ENCODE measurements at places on chromosomes 12 and 14.

GRCh38 chr12:42767326-42767954 lies 177.9 kb upstream of the PRICKLE1 start:
- no peak for DNase-seq

DNA sequence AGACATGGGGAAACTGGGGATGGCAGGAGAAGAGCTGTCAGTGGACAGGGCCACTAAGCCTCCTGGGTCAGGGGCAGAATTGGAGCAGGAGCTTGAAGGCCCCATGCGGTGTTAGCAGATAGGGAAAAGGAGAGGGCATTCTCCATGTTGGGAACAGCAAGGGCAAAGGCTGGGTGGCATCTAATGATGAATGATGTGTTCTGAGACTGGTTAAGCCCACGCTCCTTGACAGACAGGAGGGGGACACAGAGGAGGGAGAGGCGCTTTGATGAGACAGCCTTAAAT lies 63.0 kb downstream of the CLMN start:
- DNase-seq, result no peak

GRCh38 chr14:73785834-73786635 lies 65.6 kb upstream of the PTGR2 start:
- no peak for DNase-seq

GRCh38 chr14:42869681-42870080 lies 1263.0 kb downstream of the LRFN5 start:
- no peak for DNase-seq

DNA sequence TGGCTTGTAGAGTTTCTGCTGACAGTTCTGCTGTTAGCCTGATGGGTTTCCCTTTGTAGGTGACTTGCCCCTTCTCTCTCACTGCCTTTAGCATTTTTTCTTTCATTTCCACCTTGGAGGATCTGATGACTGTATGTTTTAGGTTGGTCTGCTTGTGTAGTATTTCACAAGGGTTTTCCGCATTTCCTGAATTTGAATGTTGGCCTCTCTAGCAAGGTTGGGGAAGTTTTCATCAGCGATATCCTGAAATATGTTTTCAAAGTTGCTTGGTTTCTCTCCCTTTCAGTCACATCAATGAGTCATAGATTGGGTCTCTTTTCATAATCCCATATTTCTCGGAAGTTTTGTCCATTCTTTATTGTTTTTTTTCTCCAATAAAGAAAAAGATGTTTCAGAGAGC lies 11.4 kb downstream of the NOPCHAP1 start:
- no peak for DNase-seq

- DNase-seq, result no peak
Observed at GRCh38 chr12:79534029-79534867, 156.5 kb downstream of the PAWR start.

- DNase-seq, result no peak
Observed at GRCh38 chr14:75959031-75959430, 22.8 kb downstream of the TGFB3 start.

GRCh38 chr14:103179094-103179493 lies 55.8 kb downstream of the TNFAIP2 start:
- DNase-seq, result no peak

- no peak for DNase-seq
Observed at GRCh38 chr12:7935590-7936581, at the start of gene SLC2A3. Gene SLC2A3, minus strand, starts transcription at chr12:7936187. Its CDS starts 153 bp downstream, at chr12:7936034.

GRCh38 chr14:99143126-99143525 lies 128.9 kb downstream of the BCL11B start:
- DNase-seq, result no peak

GRCh38 chr12:75725521-75726111 lies 214.2 kb upstream of the KRR1 start:
- no peak for DNase-seq

DNA sequence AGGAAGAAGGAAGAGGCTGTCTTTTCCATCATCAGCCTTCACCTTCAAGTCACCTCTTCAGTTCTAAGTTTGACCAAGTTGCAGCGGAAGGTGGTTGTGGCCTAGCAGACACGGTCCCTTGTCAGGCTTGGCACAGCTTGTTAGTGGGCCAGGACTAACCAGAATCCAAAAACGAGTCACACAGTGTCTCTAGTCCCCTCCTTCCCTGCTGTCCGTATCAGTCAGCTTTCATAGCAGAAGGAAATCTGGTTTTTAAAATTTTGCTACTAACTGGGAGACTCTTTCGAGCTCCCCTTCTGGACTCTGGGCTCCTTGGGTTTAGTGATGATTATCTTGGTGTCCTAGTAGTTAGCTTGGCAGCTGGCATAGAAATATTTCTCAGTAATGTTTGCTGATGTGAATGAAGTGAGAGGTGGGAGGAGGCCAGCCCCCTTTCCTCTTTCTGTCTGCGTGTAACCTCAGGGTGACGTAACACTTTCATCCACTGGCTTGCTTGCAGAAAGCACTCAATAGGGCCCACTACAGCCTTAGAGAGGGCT lies 3.8 kb downstream of the ETV6 start:
- DNase-seq, result no peak

GRCh38 chr12:113684908-113685782 lies 213.5 kb upstream of the LHX5 start:
- no peak for DNase-seq

DNA sequence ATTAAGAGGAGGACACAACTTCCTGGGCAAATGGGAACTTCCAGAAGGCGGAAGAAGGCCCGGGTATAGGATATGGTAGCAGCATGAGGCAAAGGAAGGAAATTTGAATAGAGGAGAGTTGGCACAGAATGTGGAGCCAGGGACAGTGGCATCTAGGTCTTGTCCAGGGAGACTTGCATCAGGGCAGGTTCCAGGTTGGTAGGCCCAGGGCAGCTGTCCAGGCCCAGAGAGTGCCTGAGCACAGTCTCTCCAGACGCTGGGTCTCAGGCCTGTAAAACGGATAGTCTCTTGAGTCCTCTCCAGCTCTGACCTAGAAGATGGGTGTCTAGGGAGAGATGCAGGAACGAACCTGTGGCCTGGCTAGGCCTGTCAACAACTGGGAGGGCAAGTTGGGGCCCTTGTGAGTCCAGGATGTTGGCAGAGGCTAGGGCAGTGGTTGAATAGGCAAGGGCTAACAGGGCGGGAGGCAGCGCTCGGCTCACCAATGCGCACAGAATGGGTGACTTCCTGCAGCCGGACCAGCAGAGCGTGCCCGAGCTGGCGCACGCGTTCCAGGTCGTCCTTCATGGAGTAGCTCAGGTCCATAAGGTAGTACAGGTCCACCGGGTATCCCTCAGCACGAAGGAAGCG lies 9.9 kb downstream of the ITGB7 start:
- no peak for DNase-seq

GRCh38 chr12:45468751-45469615 lies 253.1 kb downstream of the ANO6 start:
- DNase-seq, result no peak

GRCh38 chr12:110200124-110200417 lies 75.9 kb downstream of the IFT81 start:
- DNase-seq, result no peak

GRCh38 chr12:7091171-7091570 lies 1.1 kb downstream of the C1R start:
- DNase-seq, result no peak

DNA sequence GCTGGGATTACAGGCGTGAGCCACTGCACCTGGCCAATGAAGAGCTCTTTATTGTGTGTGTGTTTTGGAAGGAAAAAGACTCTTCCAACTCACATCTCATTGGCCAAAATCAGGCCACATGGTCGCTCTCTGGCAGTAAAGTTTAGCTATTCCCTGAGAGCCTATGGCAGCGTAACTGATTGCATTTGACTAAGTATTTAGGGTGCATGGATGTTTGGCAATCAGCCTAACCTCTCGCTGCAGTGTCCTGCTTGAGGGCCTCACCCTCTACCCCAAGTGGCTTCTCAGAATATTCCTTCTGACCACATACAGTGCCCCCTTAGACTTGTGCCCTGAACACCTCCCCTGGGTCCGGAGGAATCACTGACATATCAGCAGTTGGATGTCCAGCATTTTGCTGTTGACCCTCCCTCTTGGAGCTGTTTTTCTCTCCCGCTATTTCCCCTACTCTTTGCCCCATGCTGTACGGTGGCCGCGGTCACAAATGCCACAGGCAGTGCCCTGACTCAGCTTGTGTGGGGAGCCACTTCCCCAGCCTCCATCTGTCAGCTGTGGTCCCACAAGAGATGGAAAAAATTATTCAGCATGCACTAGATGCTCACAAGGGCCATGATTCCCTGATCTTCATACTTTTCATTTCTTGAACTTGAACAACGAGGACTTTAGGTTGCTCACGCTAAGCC lies 9.5 kb downstream of the PHETA1 start:
- DNase-seq, result no peak

DNA sequence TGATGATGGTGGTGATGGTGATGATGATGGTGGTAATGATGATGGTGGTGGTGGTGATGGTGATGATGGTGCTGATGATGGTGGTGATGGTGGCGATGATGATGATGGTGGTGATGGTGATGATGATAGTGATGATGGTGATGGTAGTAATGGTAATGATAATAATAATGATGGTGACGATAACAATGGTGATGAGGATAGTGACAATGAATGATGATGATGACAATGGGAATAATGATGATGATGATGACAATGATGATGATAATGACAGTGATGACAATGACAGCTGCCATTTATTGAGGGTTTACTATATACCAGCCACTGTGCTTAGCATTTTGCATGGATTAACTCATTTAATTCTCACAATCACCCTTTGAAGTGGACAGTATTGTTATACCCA lies 94.6 kb downstream of the SRRM4 start:
- DNase-seq, result no peak

Measured in cortex of kidney (tissue), 1 donor.